ENCODE measurements at places on chromosomes 16 and 17.

DNA sequence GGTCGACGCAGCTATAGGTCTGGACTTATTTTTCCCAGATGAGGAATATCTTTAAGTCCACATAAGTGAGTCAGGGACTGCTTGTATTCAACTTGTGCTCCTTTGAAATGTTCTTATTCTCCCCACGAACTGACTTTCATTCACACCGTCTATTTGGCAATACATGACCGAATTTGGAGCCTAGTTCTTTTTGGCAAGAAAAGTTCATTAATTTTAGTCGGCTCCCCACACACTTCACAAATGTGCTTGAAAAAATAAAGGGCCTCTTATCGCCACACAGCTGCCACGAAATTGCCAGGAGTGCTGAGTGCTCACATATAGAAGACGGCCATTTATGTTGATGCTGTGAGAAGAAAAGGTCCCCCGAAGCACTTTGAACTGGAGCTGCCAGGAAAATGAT, 152.6 kb downstream of the PRKCA start:
- no peak for DNase-seq

DNA sequence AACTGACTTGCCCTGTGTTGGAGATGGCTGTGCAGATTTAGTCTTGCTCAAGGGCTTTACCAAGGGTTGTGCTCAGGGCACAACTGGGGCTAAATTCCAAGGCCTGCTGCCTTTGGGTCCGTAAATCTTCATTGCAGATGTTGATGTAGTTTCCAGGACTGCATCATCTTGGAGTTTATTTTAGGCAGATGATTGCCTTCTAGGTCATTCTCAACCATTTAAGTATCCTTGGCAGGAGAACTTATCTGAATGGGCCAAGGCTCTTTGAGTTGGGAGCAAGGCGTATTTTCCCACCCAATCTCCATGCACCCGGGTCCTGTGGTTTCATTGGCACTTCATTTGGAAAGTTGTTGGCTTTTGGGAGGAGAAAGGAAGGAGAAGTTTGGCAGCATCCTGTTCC, 200.3 kb downstream of the MSI2 start:
- no peak for DNase-seq

DNA sequence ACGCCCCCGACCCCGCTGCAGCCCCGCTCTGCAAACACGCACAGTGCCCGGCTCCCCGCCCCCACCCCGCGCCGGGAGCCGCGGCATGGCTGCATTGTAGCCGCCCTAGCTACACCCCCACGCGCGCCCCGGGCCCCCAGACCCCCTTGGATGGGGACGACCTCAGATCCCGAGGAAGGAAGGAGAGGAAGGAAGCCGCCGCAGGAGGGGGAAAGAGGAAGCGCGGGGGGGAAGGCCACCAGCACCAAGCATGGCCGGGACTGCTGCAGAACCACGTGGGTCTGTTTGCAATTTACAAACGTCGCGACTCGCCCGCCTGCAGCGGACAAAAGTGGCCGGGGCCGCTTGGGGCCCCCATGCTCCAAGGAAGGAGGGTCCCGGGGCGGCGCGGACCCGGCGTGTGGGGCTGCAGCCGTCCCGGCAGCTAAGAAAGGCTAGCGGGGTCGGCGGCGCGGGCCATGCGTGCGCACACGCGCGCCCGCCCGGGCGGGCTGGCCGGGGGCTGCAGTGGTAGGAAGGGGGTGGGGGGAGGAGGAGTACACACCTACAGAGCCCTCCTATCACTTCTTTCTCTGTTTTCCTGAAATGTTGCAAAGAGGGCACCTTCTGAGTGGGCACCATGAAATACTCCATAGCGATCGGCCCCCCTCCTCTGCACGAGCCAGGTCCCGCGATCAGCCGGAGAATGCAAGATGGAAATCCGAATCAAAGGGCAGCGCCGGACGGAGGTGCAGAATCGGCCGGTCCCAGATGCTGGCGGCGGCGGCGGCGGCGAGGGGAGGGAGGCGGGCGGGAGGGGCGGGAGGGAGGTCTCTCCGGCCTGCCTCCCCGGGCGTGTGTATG, 488 bp downstream of the TFAP4 start:
- no peak for DNase-seq

DNA sequence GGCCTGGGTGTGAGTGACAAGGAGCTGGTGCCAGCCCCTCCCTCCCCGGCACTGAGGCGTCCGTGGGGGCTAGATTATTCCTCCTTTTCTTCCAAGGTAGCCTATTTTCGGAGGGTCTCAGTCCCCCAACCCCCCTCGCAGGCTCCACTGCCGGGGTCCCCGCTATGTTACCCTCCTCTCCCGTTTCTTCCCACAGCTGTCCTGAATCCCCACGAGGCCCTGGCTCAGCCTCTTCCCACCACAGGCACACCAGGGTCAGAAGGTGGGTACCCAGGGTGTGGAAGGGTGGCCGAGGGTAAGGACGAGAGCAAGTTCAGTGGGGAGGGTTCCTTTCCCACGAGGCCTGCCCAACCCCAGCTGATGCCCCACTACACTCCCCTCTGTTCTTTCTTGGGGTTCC, 611 bp downstream of the RAMP2 start:
- DNase-seq, result no peak

- no peak for DNase-seq
These were observed 4.8 kb downstream of the SLC7A5 start for GRCh38 chr16:87864331-87864989.

- no peak for DNase-seq
These were observed 42.0 kb upstream of the KSR1 start for GRCh38 chr17:27414271-27414670.

DNA sequence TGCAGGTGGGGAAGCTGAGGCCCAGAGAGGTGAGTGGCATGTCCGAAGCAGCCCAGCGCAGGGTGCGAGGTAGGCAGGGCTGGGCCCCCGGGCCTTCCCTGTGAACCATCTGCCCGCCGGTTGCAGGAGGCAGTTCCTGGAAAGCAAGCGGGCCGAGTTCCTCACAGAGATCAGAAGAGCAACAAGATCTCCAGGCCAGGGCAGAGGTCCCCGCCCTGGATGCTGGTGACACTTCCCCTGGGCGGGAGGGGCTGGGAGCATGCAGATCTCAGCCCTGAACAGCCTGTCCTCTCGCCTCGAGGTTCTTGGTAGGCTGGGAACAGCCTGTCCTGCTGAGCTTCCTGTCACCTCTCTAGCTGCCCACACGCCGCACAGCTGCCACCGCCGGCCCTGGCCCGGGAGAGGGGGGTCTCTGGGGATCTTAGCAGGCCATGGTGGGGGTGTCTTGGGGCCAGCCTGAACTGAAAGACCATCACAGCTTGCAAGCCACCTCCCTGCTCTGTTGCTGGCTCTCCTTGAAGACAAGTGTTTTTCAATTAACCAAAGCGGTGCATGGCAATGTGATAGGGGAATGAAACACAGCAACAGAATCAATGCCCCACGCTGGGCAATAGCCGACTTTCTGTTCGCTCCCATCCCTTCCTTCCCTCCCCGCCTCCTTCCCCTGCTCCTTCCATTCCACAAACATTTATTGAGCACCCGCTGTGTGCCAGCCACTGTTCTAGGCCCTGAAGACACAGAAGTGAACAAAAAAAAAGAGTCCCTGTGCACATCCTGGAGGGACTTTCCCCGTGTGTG, 31.7 kb downstream of the SOCS1 start:
- DNase-seq, result peak; percentile 47

DNA sequence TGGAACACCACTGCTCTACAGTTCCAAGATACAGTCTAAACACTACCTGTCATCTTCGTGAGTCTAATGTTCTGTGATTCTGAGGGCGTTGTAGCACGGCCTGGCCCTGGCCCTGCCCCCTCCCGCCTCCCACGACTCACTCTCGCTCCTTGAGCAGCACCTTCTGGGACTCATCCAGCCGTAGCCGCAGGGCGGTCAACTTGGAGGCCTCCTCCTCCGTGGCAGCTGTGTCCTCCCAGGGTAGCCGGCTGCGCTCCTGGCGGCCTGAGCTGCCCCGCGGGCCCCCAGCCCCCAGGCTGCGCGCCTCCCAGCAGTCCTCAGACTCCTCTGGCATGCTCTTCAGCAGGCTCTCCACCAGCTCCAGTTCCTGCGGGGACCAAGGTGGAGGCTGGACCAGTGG, 10.6 kb downstream of the CCDC102A start:
- DNase-seq, result no peak

GRCh38 chr16:67746846-67747245, 27.7 kb upstream of the GFOD2 start:
- no peak for DNase-seq

DNA sequence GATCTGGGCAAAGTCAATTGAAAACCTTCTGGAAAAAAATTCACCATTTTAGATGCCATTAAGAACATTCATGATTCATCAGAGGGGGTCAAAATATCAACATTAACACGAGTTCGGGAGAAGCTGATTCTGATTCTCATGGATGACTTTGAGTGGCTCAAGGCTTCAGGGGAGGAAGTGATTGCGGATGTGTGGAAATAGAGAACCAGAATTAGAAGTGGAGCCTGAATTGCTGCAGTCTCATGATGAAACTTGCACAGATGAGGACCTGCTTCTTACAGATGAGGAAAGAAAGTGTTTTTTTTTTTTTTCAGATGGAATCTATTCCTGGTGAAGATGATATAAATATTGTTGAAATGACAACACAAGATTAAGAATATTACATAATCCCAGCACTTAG, 12.9 kb downstream of the ITGAX start:
- DNase-seq, result no peak

DNA sequence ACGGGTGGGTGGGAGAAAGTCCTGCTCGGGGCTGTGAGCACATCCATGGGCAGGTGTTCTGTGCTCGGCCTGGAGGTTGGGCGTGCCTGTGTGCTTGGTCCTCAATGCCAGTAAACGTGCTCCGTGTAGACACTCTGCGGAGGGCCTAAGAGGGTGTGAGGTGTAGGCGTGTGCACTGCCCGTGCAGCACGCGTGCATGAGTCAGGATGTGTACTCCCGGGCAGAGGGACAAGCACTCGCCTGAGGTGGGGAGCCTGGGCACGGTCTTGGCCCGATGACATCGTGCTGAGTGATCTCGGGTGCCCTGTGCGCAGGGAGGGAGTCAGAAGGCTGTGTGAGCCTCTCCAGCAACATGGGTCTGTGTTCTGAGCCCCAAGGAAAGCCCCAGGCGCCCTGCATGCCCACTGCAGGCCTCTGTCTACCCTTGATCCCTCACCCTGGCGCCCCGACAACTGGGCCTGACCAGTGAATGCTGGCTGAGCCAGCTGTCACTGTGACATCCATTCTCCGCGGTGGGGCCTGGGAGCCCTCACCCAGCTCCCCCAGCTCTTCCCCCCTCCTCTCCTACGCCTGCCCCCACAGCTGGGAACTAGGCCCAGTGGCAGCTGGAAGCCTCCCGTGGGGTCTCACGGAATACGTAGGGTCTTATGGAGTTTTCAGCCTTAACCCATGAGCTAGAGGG, 23.5 kb upstream of the NXPH3 start:
- no peak for DNase-seq

DNA sequence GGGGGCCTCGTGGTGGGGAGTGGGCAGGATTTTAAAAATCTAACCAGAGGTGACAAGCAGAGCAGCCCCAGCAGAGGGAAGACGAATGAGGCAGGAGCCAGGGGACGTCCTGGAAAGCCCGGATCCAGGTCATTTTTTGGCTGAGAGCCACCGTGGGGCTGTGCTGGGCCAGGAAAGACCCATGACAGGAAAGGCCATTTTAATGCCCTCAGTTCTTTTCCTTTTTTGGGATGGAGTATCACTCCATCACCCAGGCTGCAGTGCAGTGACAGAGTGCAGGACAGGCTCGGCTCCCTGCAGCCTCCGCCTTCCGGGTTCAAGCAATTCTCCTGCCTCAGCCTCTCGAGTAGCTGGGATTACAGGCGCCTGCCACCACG, 30.5 kb upstream of the JPH3 start:
- no peak for DNase-seq

DNA sequence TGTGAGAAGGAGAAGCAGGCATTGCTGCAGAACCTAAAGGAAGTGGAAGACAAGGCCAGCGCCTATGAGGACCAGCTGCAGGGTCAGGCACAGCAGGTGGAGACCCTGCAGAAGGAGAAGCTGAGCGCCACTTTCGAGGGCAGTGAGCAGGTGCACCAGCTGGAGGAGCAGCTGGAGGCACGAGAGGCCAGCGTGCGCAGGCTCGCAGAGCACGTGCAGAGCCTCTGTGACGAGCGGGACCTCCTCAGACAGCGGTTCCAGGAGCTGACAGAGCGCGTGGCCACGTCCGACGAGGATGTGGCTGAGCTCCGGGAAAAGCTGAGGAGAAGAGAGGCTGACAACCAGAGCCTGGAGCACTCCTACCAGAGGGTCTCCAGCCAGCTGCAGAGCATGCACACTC, 41.5 kb downstream of the PLD6 start:
- no peak for DNase-seq

- no peak for DNase-seq
These were observed 2.9 kb downstream of the RPL26 start for GRCh38 chr17:8380049-8380448.

DNA sequence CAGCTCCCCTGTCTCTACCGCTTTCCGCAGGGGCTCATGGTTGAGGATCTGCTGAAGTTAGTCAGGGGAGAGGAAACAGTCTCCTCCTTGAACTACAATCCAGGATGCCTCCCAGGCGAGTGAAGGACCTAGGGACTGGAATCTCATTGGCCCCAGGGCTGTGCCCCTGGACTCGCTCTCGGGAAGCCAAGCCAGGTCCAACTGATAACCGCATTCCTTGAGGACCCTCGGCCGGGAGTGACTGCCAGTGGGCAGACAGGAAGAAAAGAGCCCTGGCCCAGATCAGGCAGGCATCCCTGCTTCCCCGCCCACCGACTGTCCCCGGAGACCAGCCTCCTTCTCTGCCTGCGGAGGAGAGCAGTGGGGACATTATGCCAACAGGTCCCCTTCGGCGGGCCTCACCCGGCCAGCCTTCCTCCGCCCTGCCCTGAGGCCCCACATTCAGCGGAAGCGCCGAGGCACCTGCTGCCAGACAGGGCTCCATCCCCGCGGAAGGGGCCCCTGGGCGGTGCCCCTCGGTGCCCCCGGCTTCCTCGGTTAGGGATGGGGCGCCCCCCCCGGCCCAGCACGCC, 776 bp downstream of the LRRC75A start:
- no peak for DNase-seq

DNA sequence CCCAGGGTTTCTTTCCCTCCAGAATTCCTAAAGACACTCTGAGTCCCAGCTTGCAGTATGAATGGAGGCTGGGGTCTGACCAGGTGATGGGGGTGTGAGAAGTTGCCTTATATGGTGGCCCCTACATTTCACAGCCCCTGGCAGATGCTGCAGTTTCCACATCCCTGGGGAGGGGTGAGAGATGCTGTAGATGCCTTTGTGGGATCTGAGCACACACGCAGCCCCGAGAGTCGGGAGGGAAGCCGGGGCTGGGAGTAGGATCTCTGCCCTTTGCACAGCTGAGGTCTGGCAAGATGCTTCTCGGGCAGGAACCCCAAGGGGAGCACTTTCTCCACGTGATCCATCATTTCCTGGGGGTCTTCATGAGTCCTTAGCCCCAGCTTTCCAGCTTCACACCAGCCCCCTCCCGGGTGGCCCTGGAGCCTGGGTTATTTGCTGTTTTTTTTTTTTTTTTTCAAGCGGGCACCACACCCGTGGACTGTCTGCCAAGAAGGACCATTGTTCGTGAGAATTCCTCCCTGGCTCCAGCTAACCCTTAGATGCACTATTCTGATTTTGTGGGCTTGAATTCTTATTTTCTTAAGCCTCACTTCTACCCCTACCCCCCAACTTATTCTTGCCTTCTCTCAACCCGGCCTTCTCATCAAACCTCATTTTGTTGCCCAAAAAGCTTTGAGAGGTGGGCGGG, 50.6 kb downstream of the NTN1 start:
- no peak for DNase-seq
